Right lobe of liver (tissue), 6 donors: ENCODE measurements at places on chromosomes 3 and 15.

GRCh38 chr15:96790004-96790403, 459.5 kb downstream of the NR2F2 start:
- H3K4me1 ChIP-seq, result no peaks in the 10 kb centered on the region
- no peaks in the 10 kb centered on the region for H3K36me3 ChIP-seq
- no peak for DNase-seq

DNA sequence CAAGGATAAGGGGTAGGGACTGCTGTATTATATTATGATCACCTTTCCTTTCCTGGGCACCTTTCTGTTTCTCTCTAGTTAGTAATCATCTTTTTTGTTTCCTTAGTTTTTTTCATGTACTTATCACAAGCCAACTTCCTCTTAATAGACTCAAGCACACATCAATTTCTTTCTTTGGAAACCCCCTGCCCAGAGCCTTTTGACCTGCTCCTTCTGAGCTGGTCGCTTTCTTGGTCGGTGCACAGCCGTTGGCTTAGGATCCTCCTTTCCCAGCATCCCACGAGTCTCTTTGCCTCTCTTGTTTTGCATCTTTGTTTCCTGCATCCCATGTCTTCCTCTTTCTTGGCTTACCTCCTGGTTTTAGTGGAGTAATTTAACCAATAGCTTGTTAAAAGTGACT, 26.9 kb downstream of the GASK1A start:
- H3K4me1 ChIP-seq, result peaks cover 13% of the 10 kb centered on the region
- DNase-seq, result no peak
- H3K27me3 ChIP-seq, result no peaks in the 10 kb centered on the region
- H3K27ac ChIP-seq, result no peak overlapping the region
- H3K36me3 ChIP-seq, result no peaks in the 10 kb centered on the region
- no peak overlapping the region for H3K4me3 ChIP-seq

DNA sequence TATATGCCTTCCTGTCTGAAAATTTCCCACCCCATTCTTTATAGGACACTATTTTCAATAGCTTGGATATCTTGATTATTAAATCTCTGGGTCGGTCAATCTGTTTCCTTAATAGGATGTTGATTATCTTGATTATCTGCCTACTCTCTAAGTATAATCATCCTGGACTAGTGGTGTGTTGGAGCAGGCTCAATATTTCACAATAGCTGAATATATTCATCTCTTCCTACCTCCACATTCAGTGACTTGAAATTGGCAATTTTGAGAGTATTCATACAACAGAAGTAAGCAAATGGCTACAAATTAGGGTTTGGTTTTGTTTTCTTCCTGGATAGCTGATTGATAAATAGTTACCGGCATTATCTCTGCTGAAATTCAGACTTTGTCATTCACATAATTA, 1162.6 kb downstream of the ROBO1 start:
- no peak overlapping the region for H3K27ac ChIP-seq
- no peak overlapping the region for H3K4me3 ChIP-seq
- H3K4me1 ChIP-seq, result no peaks in the 10 kb centered on the region
- no peaks in the 10 kb centered on the region for H3K36me3 ChIP-seq

DNA sequence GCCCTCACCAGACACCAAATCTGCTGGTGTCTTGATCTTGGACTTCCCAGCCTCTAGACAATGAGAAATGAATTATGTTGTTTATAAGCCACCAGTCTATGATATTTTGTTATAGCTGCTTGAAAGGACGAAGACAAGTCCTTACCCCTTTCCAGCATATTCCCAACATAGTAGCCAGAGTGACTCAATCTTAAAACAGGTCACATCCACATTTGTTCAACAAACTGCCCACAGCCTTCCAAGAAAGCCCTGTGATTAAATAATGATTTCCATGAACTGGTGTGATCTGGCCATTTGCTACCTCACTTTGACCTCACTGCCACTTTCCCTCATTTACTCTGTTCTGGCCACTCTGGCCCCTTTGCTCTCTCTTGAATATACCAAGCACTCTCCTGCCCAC, 193.7 kb upstream of the CFAP20DC start:
- DNase-seq, result no peak
- H3K27me3 ChIP-seq, result no peaks in the 10 kb centered on the region

DNA sequence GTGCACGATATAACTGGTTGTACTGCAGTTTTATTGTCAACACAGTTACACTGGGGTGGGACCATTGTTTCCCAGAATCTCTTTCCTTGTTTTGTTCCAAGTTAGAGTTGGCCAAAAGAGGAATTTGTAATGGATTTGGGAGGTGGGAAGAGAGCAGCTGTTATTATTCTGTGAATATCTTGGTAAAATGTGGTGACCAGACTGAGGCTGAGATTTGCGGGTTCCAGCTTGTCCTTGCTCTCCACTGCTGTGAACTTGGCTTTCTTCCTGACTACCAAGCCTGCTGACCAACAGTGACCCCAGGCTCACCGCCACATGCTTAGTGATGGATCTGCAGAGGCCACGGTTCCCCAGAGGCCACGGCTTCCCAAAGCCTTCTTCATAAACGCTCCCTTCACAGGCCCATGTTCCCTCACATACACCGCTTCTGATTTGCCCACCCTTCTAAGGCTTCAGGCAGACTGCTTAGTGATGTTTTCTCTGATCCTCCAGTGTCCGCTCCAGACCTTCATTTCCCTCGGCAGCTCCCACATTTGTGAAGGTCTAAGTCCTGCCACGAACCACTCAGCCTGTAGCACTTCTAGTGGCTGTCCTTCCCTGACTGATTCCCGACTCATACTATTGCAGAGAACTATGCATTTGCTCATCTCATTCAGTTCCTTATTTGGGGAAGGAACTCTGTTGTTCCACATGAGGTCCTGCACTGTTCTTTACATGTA, 525.5 kb upstream of the RGMA start:
- H3K4me1 ChIP-seq, result no peaks in the 10 kb centered on the region
- H3K27me3 ChIP-seq, result no peaks in the 10 kb centered on the region
- no peak overlapping the region for H3K4me3 ChIP-seq
- H3K36me3 ChIP-seq, result no peaks in the 10 kb centered on the region
- DNase-seq, result no peak
- no peak overlapping the region for H3K27ac ChIP-seq

DNA sequence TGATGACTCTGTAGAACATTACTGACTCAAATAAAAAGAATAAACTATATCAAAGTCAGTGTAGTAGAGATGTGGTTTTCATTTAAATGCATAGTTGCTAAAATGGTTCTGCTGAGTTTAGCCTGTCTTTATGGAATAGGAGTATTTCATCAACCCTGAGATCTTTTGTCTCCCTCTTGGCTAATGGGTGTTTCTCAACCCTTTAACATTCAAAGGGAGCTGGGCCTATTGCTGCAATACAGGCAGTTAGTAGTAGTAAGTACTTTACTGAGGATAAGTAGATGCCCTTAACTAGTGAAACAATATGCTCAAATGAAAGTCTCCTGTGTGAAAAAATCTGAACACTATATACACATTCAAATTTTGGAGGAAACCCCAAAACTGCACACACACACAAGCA, 184.7 kb upstream of the TTC14 start:
- no peaks in the 10 kb centered on the region for H3K4me1 ChIP-seq
- no peak overlapping the region for H3K27ac ChIP-seq
- no peak overlapping the region for H3K4me3 ChIP-seq
- H3K27me3 ChIP-seq, result no peaks in the 10 kb centered on the region

- no peaks in the 10 kb centered on the region for H3K4me1 ChIP-seq
- H3K27ac ChIP-seq, result no peak overlapping the region
- H3K36me3 ChIP-seq, result no peaks in the 10 kb centered on the region
- H3K4me3 ChIP-seq, result no peak overlapping the region
- DNase-seq, result peak; percentile 22
These were observed 130.4 kb upstream of the PLXNA1 start for GRCh38 chr3:126852511-126852910.

DNA sequence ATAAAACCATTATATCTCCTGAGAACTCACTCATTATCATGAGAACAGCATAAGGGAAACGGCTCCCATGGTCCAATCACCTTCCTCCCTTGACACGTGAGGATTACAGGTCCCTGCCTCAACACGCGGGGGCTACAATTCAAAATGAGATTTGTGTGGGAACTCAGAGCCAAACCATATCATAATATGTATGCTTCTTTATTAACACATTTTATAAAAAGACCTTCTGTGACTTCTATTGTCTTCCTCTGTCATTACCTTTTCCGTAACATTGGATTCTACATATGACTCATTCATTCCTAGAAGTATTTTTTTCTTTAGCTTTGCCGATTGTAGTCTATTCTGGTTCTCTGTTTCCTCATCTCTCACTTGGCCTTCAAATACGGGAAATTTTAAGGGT, 267.2 kb upstream of the ROBO1 start:
- no peaks in the 10 kb centered on the region for H3K27me3 ChIP-seq
- DNase-seq, result no peak
- H3K4me1 ChIP-seq, result no peaks in the 10 kb centered on the region
- no peaks in the 10 kb centered on the region for H3K36me3 ChIP-seq
- H3K4me3 ChIP-seq, result no peak overlapping the region
- H3K27ac ChIP-seq, result no peak overlapping the region

GRCh38 chr15:90055182-90055581, 47.1 kb downstream of the IDH2 start:
- H3K4me3 ChIP-seq, result no peak overlapping the region
- no peak overlapping the region for H3K27ac ChIP-seq
- no peaks in the 10 kb centered on the region for H3K27me3 ChIP-seq
- H3K4me1 ChIP-seq, result peaks cover 10% of the 10 kb centered on the region
- no peak for DNase-seq

DNA sequence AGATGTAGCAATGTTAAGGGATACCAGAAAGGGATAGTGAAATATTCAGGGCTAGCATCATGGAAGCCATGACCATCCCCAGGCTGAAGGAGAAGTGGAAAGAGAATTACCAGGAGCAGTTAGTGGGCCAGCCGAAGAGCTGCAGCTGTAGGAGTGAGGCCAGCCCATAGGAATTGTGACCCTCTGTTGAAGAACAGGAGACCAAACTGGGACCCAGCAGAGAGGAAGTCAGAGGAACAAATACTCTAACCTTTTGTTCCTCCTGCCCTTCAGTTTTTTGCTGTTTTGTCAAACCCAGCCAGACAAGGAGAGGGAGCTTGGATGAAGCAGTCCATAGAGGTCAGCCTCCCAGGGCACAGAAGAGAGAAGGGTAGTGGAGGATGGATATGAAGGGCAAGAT, 115.4 kb downstream of the CLSTN2 start:
- no peaks in the 10 kb centered on the region for H3K4me1 ChIP-seq
- H3K36me3 ChIP-seq, result no peaks in the 10 kb centered on the region
- H3K27me3 ChIP-seq, result no peaks in the 10 kb centered on the region

- no peak overlapping the region for H3K4me3 ChIP-seq
- H3K36me3 ChIP-seq, result no peaks in the 10 kb centered on the region
- peak overlapping the region; percentile 30 for H3K27ac ChIP-seq
- DNase-seq, result no peak
- no peaks in the 10 kb centered on the region for H3K27me3 ChIP-seq
These were observed 10.5 kb downstream of the ACOX2 start for GRCh38 chr3:58526515-58526957.

DNA sequence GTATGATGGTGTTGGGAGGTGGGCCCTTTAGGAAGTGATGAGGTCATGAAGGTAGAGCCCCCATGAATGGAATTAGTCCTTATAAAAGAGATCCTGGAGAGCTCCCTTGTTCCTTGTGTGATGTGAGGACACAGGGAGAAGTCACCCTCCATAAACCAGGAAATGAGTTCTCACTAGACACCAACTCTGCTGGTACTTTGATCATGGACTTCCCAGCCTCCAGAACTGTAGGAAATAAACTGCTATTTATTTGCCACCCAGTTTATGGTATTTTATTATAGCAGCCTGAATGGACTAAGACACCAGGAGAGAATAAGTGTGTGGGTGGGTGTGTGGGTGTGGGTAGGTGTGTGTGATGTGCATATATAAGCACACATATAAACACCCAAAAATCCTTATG, 71.9 kb downstream of the MYH15 start:
- no peak for DNase-seq
- H3K27me3 ChIP-seq, result no peaks in the 10 kb centered on the region
- no peaks in the 10 kb centered on the region for H3K4me1 ChIP-seq
- no peak overlapping the region for H3K27ac ChIP-seq
- H3K36me3 ChIP-seq, result no peaks in the 10 kb centered on the region
- H3K4me3 ChIP-seq, result no peak overlapping the region

GRCh38 chr3:55879901-55880331, 392.8 kb upstream of the WNT5A start:
- no peaks in the 10 kb centered on the region for H3K27me3 ChIP-seq
- no peak for DNase-seq
- no peaks in the 10 kb centered on the region for H3K4me1 ChIP-seq
- H3K27ac ChIP-seq, result no peak overlapping the region

- H3K36me3 ChIP-seq, result no peaks in the 10 kb centered on the region
- no peak for DNase-seq
- no peaks in the 10 kb centered on the region for H3K27me3 ChIP-seq
- H3K4me3 ChIP-seq, result no peak overlapping the region
These were observed 8.9 kb downstream of the IQSEC1 start for GRCh38 chr3:13064159-13064868.

GRCh38 chr3:14124223-14124614, 451 bp downstream of the CHCHD4 start:
- no peaks in the 10 kb centered on the region for H3K36me3 ChIP-seq
- peak overlapping the region; percentile 90 for H3K4me3 ChIP-seq
- H3K4me1 ChIP-seq, result no peaks in the 10 kb centered on the region
- peak overlapping the region; percentile 89 for H3K27ac ChIP-seq

GRCh38 chr15:96410175-96411055, 79.9 kb downstream of the NR2F2 start:
- no peak overlapping the region for H3K27ac ChIP-seq
- H3K4me1 ChIP-seq, result peaks cover 16% of the 10 kb centered on the region
- no peak for DNase-seq
- H3K27me3 ChIP-seq, result peaks cover 14% of the 10 kb centered on the region

- no peak overlapping the region for H3K4me3 ChIP-seq
- no peak overlapping the region for H3K27ac ChIP-seq
- H3K4me1 ChIP-seq, result no peaks in the 10 kb centered on the region
- DNase-seq, result no peak
- H3K27me3 ChIP-seq, result no peaks in the 10 kb centered on the region
- no peaks in the 10 kb centered on the region for H3K36me3 ChIP-seq
These were observed 27.4 kb downstream of the FOXL2NB start for GRCh38 chr3:138974462-138974861.

GRCh38 chr15:52417957-52418356, 110.7 kb downstream of the MYO5A start:
- H3K27ac ChIP-seq, result no peak overlapping the region
- DNase-seq, result no peak
- H3K4me1 ChIP-seq, result no peaks in the 10 kb centered on the region
- no peaks in the 10 kb centered on the region for H3K27me3 ChIP-seq
- no peaks in the 10 kb centered on the region for H3K36me3 ChIP-seq
- H3K4me3 ChIP-seq, result no peak overlapping the region
